Type B pancreatic cell (in vitro differentiated cells): ENCODE measurements at places on chromosomes 5 and 9. TPM values are rescaled to one million over a fixed set of nuclear protein-coding genes. Genes with fewer than 3 reads are reported as not detected.

GRCh38 chr5:74240783-74241750 lies 399.5 kb downstream of the ENC1 start:
- H3K27ac ChIP-seq = peak overlapping the region; percentile 81
- no peaks in the 10 kb centered on the region for H3K36me3 ChIP-seq
- H3K4me1 ChIP-seq = peaks cover 16% of the 10 kb centered on the region
- H3K4me3 ChIP-seq = peak overlapping the region; percentile 9
- no peaks in the 10 kb centered on the region for H3K27me3 ChIP-seq

The NADK2 gene
- 27.2 and 38.4 TPM in 2 replicates for total RNA-seq

- no peaks in the 10 kb centered on the region for H3K27me3 ChIP-seq
- H3K27ac ChIP-seq = peak overlapping the region; percentile 97
- peaks cover 72% of the 10 kb centered on the region for H3K4me1 ChIP-seq
Observed at GRCh38 chr5:81852291-81853029, 101.6 kb upstream of the SSBP2 start.

DNA sequence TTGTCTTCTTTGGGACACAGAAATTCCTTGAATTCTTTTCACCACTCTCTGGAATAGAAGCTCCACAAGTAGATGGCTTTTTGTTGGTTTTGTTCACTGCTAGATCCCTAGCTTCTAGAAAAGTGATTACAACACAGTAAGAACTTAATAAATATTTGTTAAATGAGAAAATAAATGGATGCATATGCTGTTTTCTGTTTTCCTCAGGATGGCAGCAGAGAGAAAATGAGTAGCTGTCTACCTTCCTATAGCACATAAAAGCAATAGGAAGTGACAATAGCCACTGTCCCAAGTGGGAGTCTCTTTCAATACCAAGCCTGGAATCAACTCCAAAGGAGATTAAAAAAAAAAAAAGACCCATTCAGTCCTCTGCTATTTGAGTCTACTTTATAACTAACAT lies 100.6 kb upstream of the NREP start:
- H3K27me3 ChIP-seq = peaks cover 13% of the 10 kb centered on the region
- H3K27ac ChIP-seq = no peak overlapping the region
- no peaks in the 10 kb centered on the region for H3K36me3 ChIP-seq
- no peak for DNase-seq

- no peaks in the 10 kb centered on the region for H3K27me3 ChIP-seq
- peaks cover 7% of the 10 kb centered on the region for H3K4me1 ChIP-seq
- no peaks in the 10 kb centered on the region for H3K36me3 ChIP-seq
- no peak overlapping the region for H3K27ac ChIP-seq
- H3K4me3 ChIP-seq = no peak overlapping the region
Observed at GRCh38 chr9:98907055-98907454, 36.7 kb upstream of the COL15A1 start.

The OR1L1 gene
- not detected in 2 replicates for total RNA-seq

DNA sequence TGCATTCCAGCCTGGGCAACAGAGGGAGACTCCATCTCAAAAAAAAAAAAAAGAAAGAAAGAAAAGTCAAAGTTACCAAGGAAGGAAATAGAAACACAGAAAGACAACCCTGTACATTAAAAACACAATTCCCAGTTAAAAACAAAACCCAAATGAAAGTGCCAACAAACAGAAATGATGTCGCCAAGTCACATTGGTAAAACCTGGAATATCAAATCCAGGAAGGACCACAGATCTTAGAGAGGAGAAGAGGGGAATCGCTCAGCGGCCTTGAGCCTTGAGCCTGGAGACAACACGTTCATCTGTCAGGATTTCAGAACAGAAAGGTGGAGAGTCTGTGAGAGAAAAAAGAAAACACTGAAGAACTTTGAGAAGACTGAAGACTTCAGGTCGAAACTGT lies 1.2 kb upstream of the ZDHHC11 start:
- DNase-seq = no peak
- peaks cover 5% of the 10 kb centered on the region for H3K4me1 ChIP-seq
- H3K36me3 ChIP-seq = no peaks in the 10 kb centered on the region

The BSPRY gene
- total RNA-seq = 9.0 and 22.6 TPM in 2 replicates

The LCN9 gene
- 1.1 and 2.0 TPM in 2 replicates for total RNA-seq

The DDX4 gene
- not detected in 2 replicates for total RNA-seq

GRCh38 chr5:175166026-175166425 lies 278.0 kb downstream of the DRD1 start:
- DNase-seq = no peak
- peaks cover 11% of the 10 kb centered on the region for H3K4me1 ChIP-seq
- H3K36me3 ChIP-seq = no peaks in the 10 kb centered on the region
- peaks cover 12% of the 10 kb centered on the region for H3K27me3 ChIP-seq

GRCh38 chr9:122051351-122052321 lies 41.5 kb downstream of the TTLL11 start:
- no peaks in the 10 kb centered on the region for H3K27me3 ChIP-seq
- H3K4me1 ChIP-seq = peaks cover 9% of the 10 kb centered on the region
- peaks cover 2% of the 10 kb centered on the region for H3K36me3 ChIP-seq
- DNase-seq = no peak

The CXCL14 gene
- 70.3 and 125 TPM in 2 replicates for total RNA-seq

- DNase-seq = no peak
- H3K27ac ChIP-seq = no peak overlapping the region
- H3K4me3 ChIP-seq = no peak overlapping the region
- no peaks in the 10 kb centered on the region for H3K36me3 ChIP-seq
Observed at GRCh38 chr9:14957109-14957508, 46.9 kb upstream of the FREM1 start.

The BTNL3 gene
- total RNA-seq = 0.82 and 2.7 TPM in 2 replicates

- no peak overlapping the region for H3K27ac ChIP-seq
- DNase-seq = no peak
- peaks cover 29% of the 10 kb centered on the region for H3K27me3 ChIP-seq
Observed at GRCh38 chr9:101711330-101711941, 27.0 kb downstream of the GRIN3A start.

- DNase-seq = no peak
- H3K4me1 ChIP-seq = no peaks in the 10 kb centered on the region
- H3K27ac ChIP-seq = no peak overlapping the region
Observed at GRCh38 chr5:159971514-159971913, 37.4 kb upstream of the TTC1 start.

DNA sequence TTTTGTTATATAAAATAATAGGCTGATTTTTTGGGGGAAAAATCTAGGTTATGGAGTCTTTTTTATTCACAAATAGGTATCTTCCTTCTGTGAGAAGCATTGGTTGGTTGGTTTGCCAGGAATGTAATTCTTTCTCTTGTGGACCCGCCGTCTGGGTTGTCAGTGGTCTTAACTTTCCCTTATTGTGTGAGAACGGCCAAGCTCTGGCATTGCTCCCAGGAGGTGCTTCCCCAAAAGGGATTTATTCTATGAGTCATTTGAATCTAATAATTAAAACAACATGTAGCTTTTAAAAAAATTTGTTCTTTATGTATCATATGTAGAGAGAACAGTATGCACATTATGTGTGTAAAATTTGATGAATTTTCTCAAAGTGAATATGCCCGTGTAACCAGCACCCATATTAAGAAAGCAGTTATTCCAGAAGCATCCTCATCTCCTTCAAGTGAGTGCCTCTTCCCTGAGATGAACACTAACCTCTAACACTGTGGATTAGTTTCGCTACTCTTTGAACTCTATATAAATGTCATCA lies 114.4 kb downstream of the MAST4 start:
- peaks cover 3% of the 10 kb centered on the region for H3K27me3 ChIP-seq
- peaks cover 4% of the 10 kb centered on the region for H3K36me3 ChIP-seq
- no peak overlapping the region for H3K4me3 ChIP-seq
- no peaks in the 10 kb centered on the region for H3K4me1 ChIP-seq
- no peak for DNase-seq
- H3K27ac ChIP-seq = no peak overlapping the region

The SPINK7 gene
- not detected in 2 replicates for total RNA-seq

- H3K27me3 ChIP-seq = no peaks in the 10 kb centered on the region
- peaks cover 32% of the 10 kb centered on the region for H3K4me1 ChIP-seq
- DNase-seq = no peak
- no peaks in the 10 kb centered on the region for H3K36me3 ChIP-seq
Observed at GRCh38 chr9:91163773-91164471, 197.8 kb downstream of the AUH start.

DNA sequence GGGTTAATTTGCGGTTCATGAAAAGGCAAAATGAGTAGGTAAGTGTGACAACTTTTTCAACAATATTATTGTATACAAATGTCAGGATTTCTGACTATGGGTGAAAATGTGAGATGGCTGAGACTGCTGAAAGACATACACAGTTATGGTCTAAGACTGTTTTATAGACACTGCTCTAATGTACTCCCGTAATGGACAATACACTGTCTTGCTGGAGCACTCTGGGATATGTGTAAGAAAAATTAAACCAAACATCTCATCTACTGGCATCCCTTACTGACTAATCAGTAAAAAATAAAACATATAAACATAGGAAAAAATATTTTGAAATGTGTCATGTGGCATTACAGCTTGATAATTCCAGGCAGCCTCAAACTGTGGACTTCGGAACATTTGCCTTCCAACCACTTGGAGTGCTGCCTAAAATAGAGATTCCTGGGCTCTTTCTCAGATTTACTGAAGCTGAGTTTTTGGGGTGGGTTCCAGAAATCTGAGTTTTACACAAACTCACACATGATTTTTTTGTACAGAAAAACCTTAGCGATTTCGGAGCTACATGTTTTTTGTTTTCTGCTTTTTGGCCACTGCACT lies 233.9 kb upstream of the TBCA start:
- H3K4me1 ChIP-seq = peaks cover 6% of the 10 kb centered on the region
- H3K27me3 ChIP-seq = no peaks in the 10 kb centered on the region
- H3K4me3 ChIP-seq = no peak overlapping the region

- H3K4me1 ChIP-seq = no peaks in the 10 kb centered on the region
- H3K27ac ChIP-seq = no peak overlapping the region
- no peak overlapping the region for H3K4me3 ChIP-seq
- H3K36me3 ChIP-seq = no peaks in the 10 kb centered on the region
- no peak for DNase-seq
- H3K27me3 ChIP-seq = no peaks in the 10 kb centered on the region
Observed at GRCh38 chr5:87156631-87157030, 111.1 kb upstream of the RASA1 start.

GRCh38 chr5:172849606-172850453 lies 15.8 kb downstream of the ERGIC1 start:
- no peaks in the 10 kb centered on the region for H3K27me3 ChIP-seq
- no peak overlapping the region for H3K27ac ChIP-seq
- no peak for DNase-seq
- H3K4me3 ChIP-seq = no peak overlapping the region
- peaks cover 33% of the 10 kb centered on the region for H3K4me1 ChIP-seq

The LHX3 gene
- total RNA-seq = 0.10 and 0.90 TPM in 2 replicates

DNA sequence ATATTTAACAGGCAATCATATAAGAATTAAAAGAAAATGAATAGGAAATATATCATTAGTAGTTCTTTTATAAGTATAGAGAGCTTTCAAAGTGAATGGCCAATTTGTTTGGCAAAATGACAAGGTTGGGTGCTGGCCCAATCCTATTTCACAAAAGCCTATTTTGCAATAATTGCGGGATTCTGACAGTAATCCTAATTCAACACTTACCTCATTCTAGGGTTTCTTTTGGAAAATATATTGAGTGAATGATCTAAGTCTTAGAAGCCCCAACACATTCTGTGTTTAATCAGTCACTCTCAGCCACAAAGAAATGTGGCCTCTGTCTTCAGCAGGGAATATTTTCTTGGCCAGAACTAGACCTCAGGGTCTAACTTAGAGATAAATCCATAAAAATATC lies 835.9 kb upstream of the ZNF608 start:
- H3K27me3 ChIP-seq = peaks cover 3% of the 10 kb centered on the region
- no peaks in the 10 kb centered on the region for H3K36me3 ChIP-seq
- DNase-seq = no peak
- H3K4me3 ChIP-seq = no peak overlapping the region
- H3K4me1 ChIP-seq = peaks cover 22% of the 10 kb centered on the region

The GLRA1 gene
- total RNA-seq = 0.39 and 0.79 TPM in 2 replicates

- peaks cover 23% of the 10 kb centered on the region for H3K4me1 ChIP-seq
- H3K36me3 ChIP-seq = no peaks in the 10 kb centered on the region
- H3K27me3 ChIP-seq = no peaks in the 10 kb centered on the region
Observed at GRCh38 chr5:52709167-52709925, 78.4 kb upstream of the ITGA1 start.

The BRINP1 gene
- 8.6 and 11.4 TPM in 2 replicates for total RNA-seq

The PRDM9 gene
- not detected in 2 replicates for total RNA-seq

DNA sequence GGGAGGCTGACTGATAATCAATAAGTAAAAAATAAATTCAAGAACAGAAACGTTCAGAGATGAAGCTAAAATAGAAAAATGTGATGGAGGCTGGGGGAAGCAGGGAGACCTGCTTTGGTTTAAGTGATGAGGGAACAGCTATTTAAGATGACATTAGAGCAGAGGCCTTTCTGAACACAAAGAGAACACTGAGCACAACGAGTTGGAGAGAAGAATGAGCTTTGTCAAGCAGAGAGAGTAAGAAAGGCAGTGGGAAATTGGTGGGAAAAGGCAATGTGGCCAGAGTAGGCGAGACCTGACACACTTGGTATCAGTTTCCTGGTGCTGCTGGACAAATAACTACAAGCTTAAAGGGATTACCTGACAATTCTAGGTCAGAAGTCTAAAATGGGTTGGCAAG lies 20.0 kb downstream of the AUH start:
- peaks cover 67% of the 10 kb centered on the region for H3K36me3 ChIP-seq
- no peak for DNase-seq
- H3K4me3 ChIP-seq = no peak overlapping the region
- no peaks in the 10 kb centered on the region for H3K27me3 ChIP-seq

DNA sequence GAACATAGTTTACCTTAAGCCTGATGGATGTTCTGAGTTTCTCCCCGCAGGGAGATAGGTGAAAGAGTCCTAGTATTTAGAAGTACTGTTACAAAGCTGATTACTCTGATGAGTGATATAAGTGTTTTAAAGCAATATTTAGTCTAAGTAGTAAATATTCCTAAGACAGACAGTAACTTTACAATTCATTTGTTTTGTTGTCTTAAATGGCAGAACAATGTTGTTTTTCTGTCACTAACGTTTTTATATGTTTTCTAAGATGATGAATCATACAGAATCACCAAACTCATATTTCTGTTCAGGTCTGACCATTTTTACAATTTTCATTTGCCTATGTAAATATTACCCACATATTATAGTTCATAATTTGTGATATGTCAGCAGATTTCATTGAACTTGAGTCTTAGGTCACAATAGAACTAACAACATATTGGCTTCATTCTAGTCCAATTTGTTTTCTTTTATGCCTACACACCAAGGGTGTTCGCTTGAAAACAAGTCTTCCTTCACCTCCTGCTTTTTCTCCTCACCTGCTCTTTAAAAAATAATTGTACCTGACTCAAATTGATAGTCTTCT lies 30.6 kb downstream of the MAP3K1 start:
- peaks cover 10% of the 10 kb centered on the region for H3K36me3 ChIP-seq
- no peaks in the 10 kb centered on the region for H3K27me3 ChIP-seq
- peaks cover 52% of the 10 kb centered on the region for H3K4me1 ChIP-seq
- DNase-seq = no peak
- H3K27ac ChIP-seq = no peak overlapping the region
- H3K4me3 ChIP-seq = no peak overlapping the region

The DNM1 gene
- total RNA-seq = 16.3 and 112 TPM in 2 replicates

- no peaks in the 10 kb centered on the region for H3K36me3 ChIP-seq
- no peak for DNase-seq
- peaks cover 27% of the 10 kb centered on the region for H3K4me1 ChIP-seq
- H3K4me3 ChIP-seq = no peak overlapping the region
- H3K27me3 ChIP-seq = peaks cover 39% of the 10 kb centered on the region
Observed at GRCh38 chr5:168969326-168969886, 331.5 kb downstream of the SLIT3 start.

GRCh38 chr5:127766676-127767335 lies 63.6 kb downstream of the CCDC192 start:
- no peak overlapping the region for H3K4me3 ChIP-seq
- H3K4me1 ChIP-seq = peaks cover 3% of the 10 kb centered on the region
- H3K36me3 ChIP-seq = no peaks in the 10 kb centered on the region
- H3K27ac ChIP-seq = no peak overlapping the region
- H3K27me3 ChIP-seq = no peaks in the 10 kb centered on the region
- no peak for DNase-seq
